ENCODE measurements at places on chromosomes 6 and 20. TPM values are rescaled to one million over a fixed set of nuclear protein-coding genes. Genes with fewer than 3 reads are reported as not detected.

DNA sequence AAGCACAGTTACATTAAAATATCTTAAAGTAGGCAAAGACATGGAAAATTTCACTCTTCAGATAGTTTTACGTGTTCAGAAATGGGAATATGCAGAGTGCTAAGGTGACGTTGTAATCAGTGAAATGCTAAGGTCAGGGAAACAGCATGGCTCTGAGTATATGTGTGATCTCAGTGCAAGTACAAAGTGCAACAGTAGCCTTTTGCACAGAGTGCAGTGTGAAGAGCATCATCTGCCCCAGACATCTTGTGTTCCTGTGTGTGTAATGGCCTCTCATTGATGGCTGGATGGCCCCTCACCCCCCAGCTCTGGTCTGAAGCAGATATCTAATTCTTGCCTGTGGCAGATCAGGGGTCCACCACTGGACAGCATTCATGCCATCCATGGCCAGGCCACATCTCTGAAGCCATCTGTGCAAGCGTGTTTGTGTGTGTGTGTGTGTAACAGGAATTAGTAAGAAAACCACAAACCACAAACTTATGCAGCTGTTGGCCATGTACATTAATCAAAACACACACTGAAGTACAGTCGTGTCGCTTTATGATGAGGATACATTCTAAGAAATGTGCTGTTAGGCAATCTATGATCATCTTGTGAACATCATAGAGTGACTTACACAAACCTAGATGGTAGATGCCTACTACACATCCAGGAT lies 165.1 kb downstream of the RALGAPA2 start:
- peak; percentile 24 for DNase-seq

GRCh38 chr6:56445818-56446217 lies 196.9 kb downstream of the DST start:
- DNase-seq, result no peak

Gene FILIP1
- total RNA-seq, result 41.5 TPM

GRCh38 chr6:25564943-25565342 lies 87.1 kb upstream of the SCGN start:
- DNase-seq, result no peak

DNA sequence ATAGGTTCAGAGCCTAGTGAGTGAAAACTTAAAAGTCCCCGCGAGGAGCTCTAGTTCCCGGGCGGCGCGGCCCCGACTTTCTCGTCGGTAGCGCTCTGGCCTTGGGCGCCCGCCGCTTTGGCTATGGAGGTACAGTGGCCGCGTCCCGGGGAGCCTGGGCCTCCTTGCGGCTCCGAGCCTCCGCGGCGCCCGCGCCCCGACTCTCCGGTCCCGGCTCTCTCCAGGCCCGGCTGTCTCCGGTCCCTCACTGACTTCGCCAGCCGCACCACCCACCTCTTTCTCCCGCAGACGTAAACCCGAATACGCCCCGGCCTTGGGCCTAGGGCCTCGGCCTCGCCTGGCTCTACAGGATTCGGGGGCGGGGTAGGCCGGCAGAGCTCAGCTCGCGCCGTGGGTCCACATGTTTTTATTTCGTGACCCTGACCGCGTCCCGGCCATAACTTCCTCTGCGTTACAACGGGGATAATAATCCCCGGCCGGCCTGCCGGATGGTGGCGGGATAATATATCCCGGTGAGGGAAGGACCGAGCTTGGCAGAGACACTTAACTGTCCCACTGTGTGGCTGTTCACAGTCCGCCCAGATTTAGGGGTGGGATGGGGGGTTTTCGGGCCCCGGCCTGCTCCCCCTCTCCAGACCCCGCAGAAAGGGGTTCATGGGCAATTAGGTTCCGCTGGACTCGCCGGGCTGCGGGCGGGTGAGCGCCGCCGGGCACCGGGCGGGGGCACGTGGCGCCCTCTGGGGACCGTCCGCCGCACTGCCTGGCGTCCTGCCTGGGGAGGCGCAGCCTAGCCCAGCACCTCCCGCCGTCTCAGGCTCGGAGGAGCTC lies 10.0 kb upstream of the TBX18 start:
- peak; percentile 79 for DNase-seq

Gene HLA-C
- total RNA-seq, result 348 TPM

GRCh38 chr6:109790131-109790530 lies 99.0 kb downstream of the FIG4 start:
- DNase-seq, result peak; percentile 48

Gene FAM83C
- not detected for total RNA-seq

Gene STMND1
- not detected for total RNA-seq

- DNase-seq, result no peak
Observed at GRCh38 chr6:147222160-147222838, 18.1 kb downstream of the STXBP5 start.

DNA sequence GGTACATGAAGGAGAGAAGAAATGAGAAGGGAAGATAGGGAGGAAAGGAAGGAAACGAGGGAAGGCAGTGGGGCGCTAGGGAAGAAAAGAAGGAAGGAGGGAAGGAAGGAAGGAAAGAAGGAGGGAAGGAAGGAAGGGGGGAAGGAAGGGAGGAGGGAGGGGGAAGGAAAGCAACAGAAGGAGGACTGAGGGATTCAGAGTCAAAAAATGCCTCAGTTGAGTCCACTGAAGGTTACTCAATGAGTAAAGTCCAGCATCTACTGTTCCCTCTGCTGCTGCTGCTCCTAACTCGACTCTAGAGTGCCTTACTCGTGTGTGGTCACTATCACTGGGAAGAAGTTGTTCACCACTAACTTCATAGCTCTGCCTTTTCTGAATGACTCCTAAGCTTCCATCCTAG lies 33.8 kb downstream of the PHACTR1 start:
- DNase-seq, result no peak

GRCh38 chr20:4607287-4607713 lies 114.4 kb upstream of the PRND start:
- peak; percentile 78 for DNase-seq

DNA sequence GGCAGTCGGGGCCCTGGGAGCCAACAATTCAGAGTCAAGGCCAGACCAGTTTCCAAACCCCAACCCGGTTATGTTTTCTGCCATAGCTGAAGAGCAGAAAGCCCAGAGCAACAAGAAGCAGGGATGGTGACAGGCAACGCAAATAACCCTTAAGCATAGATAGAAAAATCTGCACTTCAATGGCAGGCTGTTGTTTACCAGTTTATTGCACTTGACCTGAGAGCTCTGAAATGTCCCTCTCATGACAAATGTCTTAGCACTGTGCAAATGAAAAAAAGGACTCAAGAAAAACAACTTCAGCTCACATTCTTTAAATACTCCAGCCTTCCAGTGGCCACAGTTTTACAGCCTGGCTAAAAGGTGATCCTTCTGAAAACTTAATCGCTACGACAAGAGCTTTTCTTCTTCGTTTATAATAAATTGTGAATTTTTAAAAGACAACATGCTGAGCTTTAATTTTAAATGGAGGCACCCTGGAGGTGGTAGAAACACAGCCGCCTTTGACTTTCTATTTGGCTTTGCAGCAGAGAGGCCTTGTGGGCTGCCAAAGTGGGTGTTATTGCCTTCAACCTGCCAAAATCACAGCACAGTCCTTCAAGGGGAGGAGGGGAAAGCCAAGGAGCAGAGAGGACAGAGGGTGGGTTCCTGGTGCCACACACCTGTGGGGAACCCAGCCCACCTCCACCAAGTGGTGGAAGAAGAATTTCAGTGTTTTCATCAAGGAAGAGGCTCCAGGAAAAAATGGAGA lies 289.5 kb upstream of the CDYL start:
- no peak for DNase-seq

DNA sequence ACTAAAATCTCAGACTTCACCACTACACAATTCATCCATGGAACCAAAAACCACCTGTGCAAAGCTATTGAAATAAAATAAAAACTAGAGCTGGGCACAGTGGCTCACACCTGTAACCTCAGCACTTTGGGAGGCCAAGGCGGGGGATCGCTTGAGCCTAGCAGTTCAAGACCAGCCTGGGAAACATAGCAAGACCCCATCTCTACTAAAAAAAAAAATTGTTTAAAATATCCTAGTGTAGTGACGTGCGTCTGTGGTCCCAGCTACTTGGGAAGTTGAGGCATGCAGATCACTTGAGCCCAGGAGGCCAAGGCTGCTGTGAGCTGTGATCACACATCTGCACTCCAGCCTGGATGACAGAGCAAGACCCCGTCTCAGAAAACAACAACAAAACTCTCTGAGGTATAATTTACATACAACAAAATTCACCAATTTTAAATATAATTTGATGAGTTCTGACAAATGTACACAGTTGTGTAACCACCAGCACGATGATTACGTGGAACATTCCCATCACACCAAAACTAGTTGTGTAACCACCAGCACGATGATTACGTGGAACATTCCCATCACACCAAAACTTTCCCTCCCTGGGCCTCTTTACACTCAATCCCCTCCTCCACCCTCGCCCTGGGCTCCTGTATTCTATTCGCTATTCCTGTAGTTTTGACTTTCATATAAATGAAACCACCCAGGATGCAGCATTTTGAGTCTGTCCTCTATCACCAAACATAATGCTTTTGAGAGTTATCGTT lies 107.5 kb downstream of the TAF4 start:
- DNase-seq, result no peak

Gene GPLD1
- total RNA-seq, result 0.26 TPM

Gene PCK1
- not detected for total RNA-seq

- DNase-seq, result no peak
Observed at GRCh38 chr6:28825732-28826293, 98.0 kb downstream of the TRIM27 start.

DNA sequence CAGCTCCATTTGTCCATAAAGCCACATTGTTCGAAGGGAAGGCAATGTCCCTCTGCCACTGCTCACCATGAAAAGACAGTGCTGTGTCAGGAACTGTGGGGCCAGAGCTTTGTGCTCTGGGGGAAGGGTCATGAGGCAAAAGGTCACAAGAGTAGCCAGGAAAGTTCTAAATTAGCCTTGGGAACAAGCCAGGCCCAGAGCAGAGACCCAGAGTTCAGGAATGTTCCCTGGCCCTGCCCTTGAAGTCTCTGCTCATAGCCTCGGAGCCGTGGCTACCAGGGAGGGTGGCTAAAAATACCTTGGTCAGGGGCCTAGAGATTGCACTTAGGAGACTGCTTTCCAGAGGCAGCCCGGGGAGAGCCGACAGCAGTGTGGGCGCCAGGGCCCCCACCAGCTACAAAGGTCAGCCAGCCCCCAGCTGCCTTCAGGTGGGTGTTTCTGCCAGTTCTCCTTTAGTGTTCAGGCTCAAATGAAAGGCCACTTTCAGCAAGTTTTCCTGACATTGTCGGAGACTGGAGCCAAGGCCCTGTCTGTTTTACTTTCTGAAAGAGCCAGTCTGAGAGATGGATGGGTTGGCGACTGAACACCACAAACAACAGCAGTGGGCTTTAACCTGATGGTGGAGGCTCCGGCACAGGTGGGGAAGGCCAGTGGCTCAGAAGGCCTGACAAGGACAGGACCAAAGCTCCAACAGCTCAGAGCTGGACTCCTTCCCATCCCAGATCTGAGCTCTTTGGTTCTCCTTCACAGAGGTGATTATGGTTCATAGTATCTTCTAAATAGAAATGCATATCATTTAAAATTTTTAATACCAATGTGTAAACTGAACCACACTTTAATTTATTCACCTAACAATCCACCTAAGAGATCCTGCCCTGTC lies 76.2 kb downstream of the CDH26 start:
- peak; percentile 69 for DNase-seq

DNA sequence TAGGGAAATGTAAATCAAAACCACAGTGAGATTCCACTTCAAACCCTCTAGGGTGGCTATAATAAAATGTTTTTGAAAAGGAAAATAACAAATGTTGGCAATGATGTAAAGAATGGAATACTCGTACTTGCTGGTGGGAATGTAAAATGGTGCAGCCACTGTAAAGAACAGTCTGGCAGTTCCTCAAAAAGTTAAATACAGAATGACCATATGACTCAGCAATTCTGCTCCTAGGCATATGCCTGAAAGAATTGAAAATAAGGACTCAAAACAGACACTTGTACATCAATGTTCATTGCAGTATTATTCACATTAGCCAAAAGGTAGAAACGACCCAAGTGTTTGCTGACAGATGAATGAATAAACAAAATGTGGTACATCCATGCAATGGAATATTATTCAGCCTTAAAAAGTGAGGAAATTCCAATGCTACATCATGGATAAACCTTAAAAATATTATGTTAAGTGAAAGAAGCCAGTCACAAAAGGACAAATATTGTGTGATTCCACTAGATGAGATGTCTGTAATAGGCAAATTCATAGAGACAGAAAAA lies 10.2 kb upstream of the RNF114 start:
- DNase-seq, result no peak

- DNase-seq, result no peak
Observed at GRCh38 chr6:42009844-42010184, 40.5 kb upstream of the TAF8 start.

DNA sequence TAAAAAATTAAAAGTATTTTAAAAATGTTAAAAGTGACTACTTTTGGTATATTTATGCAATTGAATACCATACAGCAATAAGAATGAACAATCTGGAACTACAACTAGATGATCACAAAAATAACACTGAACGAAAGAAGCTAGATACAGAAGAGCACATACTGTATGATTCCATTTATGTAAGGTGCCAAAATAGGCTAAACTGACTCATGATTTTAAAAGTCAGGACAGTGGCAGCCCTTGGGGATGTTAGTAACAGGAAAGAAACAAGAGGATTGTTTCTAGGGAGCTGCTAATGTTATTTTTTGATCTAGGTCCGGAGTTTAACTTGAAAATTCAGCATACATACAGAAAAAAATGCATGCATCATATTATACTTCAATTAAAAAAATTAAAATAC lies 42.3 kb downstream of the KIF13A start:
- no peak for DNase-seq

DNA sequence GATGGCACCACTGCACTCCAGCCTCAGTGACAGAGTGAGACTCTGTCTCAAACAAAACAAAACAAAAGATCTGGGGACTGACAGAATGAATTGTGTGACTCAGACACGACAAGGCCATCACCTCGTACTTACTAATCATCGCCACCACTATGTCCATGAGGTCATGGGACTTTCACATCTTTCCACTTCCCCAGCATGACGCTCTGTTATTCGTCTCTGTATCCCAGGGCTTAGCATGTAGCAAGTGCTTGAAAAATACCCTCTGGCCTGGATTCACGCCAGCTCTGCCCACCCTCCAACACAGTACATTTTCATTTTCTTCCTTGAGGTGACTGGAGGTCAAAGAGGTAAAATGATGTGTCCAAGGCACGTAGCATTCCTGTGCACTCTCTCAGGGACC lies 27.8 kb downstream of the FGD2 start:
- DNase-seq, result no peak

Gene LAMA4
- total RNA-seq, result 65.7 TPM

DNA sequence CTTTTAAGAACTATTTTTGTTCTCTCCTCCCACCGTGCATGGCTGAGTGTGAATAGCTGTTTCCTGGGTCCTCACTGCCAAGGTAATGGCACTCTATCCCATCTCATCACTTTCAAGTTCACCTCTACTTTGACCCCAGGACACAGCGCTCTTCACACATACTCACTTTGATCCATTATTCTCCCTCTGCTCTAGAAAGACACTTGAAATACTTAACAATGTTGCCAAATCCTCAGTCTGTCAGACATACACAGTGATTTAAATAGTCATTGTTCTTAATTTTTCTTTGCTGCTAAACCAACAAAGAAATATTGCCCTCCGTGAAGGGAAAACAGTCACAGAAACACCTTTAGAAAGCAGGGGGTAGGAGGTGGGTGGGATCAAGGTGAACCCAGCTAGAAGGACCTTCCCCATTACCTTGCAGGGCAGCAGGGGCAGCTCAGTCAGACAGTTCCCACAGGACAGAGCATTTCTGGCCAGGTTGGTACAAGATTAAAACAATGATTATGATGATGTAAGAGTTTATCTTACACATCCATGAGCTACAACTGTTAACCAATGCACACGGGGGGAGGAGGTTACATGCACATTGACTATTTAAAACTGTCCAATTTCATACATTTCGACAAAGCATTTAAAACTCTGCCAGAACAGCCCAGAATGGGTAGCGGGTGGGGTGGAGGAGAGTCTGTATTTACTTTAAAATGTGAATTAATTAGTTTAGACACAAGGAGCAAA lies 2.4 kb downstream of the SLC22A23 start:
- no peak for DNase-seq

Gene MPC1
- 85.5 TPM for total RNA-seq

All from myocyte (in vitro differentiated cells).